ENCODE measurements at places on chromosomes 1 and 21. TPM values are rescaled to one million over a fixed set of nuclear protein-coding genes. Genes with fewer than 3 reads are reported as not detected.

ACTL8 gene
- not detected for polyA plus RNA-seq

RCAN3 gene
- polyA plus RNA-seq: 12.9 TPM

DNA sequence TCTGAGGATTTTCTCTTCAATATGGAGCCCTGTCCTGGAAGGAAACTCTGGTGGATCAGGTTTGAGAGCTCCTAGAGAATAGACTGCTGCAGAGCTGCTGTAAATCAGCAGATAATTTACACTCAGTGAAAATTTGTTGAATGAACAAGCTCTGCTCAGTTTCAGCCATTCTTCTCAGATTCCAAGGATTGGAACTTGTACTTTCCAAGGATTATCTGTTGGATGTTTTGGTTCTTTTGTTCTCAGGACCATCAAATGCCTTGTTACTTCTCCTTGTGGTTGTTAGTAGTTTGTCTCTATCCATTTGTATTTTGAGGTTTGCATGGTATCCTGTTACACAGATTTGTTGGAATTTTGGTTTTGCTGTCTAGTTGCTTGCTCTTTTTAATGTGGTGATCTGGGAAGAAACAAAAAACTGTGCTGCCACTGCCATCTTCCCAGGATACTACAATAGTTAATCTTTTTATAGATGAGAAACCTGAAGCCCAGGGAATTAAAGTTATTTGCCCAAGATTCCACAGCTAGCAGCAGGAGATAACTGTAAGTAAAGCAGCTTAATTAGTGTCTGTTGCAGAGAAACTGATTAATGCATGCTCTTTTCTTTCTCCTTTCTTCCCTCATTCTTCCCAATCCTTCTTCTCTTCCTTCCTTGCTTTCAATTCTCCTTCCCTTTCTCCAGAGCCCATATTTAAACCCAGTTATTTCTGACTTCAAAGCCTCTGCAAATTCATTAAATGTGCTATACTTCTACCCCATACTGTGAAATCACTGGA is 21.7 kb upstream of the KIFAP3 start:
- H3K36me3 ChIP-seq: no peaks in the 10 kb centered on the region
- H3K4me1 ChIP-seq: no peaks in the 10 kb centered on the region
- H3K27me3 ChIP-seq: no peaks in the 10 kb centered on the region
- DNase-seq: no peak
- no peak overlapping the region for H3K4me3 ChIP-seq

DNA sequence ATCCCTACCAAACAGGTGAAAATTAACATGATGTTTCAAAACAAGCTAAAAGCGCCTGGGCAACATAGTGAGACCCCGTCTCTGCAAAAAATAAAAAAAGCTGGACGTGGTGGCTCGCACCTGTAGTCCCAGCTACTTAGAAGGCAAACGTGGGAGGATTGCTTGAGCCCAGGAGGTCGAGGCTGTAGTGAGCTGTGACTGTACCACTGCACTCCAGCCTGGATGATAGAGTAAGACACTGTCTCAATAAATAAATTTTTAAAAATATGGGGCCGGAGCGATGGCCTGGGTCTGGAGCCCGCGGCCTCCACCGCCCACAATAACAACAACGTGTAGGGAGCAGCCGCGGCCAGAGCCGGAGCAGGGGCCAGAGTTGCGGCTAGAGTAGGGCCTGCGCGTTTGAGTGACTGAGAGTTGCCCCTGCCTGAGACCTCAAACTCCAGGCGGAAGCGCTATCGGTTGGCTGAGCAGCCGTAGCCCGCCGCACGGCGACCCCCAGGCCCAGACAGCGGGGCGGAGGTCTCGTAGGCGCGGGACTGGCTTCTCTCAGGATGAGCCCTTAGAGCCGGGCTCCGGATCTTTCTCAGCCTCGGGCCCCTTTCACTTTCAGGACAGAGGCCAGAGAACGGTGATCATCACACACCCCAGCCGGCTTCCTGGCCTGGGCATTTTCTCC is 41.4 kb downstream of the ZMYM1 start:
- H3K4me1 ChIP-seq: peaks cover 6% of the 10 kb centered on the region
- H3K27me3 ChIP-seq: no peaks in the 10 kb centered on the region
- H3K36me3 ChIP-seq: no peaks in the 10 kb centered on the region
- no peak overlapping the region for H3K27ac ChIP-seq
- H3K4me3 ChIP-seq: no peak overlapping the region
- no peak for DNase-seq

GRCh38 chr1:94734963-94735901 is 84.9 kb upstream of the SLC44A3 start:
- no peaks in the 10 kb centered on the region for H3K36me3 ChIP-seq
- H3K27me3 ChIP-seq: no peaks in the 10 kb centered on the region
- H3K4me3 ChIP-seq: no peak overlapping the region
- H3K27ac ChIP-seq: no peak overlapping the region
- H3K4me1 ChIP-seq: peaks cover 4% of the 10 kb centered on the region
- no peak for DNase-seq

PTGER3 gene
- 35.7 TPM for polyA plus RNA-seq
